Stimulated activated CD4-positive, alpha-beta T cell treated with anti-CD3 and anti-CD28 coated beads, Interleukin-15, amount 100 ng/mL, for 1 hour (primary cell): ENCODE measurements at places on chromosomes 12 and 14.

DNA sequence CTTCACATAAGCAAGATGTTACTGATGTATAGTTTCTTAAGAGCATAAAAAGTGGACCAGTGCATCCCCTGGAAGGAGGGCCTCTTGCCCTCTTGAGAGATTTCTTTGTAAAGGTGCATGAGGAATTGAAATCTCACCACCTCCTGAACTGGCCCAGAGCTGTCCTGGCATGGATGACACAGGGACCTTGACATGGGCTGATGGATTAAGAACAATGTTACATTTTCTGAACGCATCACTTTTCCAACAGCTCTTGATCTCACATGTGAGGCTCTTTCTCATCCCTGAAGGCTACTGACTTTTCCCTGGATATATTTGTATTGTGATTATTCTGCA is 360.4 kb downstream of the RGS6 start:
- DNase-seq: no peak

DNA sequence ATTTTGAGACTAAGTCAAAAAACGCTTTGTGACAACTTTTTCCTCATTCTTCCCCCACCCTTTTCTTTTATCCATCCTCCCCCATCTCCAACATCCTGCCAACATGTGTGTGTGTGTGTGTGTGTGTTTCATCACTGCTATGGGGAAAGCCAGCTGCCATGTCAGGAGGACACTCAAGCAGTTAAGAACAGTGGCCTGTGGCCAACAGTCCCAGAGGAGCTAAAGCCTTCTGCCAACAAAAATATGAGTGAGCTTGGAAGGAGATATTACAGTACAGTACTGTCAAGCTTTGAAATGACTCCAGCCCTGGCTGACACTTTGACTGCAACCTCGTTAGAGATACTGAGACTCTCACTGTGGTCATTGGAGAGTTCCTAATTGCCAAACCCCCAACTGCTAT is 5.0 kb upstream of the CSRP2 start:
- no peak for DNase-seq

- peak; percentile 40 for DNase-seq
Observed at GRCh38 chr14:104795781-104796686, 486 bp upstream of the AKT1 start.

DNA sequence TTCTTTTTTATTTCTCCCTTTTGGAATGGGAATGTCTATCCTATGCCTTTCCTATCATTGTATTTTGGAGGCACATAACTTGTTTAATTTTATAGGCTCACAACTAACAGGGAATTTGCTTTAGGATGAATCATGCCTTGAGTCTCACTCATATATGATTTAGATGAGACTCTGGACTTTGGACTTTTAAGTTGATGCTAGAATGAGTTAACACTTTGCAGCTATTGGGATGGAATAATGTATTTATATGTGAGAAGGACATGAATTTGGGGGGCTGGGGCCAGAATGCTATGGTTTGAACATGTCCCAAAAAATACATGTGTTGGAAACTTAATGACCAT is 365.3 kb downstream of the ZFP36L1 start:
- no peak for DNase-seq

DNA sequence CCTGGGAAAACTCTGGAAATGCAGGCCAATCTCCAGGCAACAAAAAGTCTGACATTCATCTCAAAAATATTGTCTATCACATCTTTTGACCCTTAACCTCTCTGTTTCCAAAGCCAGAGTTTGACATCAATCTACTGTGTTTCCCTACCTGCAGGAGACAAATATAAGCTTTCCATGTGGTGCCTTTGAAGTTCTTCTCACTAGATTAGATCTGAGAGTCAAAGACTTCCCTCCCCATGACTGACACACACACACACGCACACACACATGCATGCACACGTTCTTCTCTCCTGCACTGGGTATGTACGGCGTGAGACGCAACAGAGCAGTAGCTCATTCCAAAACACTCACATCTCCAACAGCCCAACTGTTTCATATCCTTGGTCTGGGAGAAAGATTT is 8.1 kb upstream of the ITPR2 start:
- DNase-seq: no peak

DNA sequence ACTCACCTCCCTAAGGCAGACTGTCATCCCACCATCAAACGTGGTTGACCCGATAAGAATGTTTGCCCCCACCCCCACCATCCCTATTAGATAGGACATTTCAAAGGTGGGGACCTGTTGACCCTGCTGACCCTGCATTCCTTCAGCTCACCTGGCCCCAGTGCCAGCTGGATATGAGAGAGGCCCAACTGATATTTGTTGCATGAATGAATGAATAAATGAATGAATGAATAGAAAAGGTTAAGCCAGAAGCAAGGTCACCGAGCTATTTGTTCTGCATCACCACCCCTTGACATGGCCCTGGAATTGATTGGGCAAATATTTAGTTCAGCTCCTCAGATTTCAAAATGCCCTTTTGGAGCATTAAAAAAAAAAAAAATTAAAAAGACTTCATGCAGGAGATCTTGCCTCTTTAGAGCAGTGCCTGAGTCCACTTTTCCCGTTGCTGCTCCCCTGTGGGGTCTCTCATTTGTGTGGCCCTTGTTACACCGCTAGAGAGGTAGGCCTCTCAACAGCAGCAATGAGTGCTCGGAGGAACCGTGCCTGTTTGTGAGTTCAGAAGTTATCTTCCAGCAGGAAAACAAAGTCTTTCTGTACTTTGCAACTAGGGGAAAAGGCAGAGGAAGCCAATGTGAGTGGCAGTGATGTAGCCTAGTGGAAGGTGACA is 8.5 kb upstream of the SERPINA5 start:
- no peak for DNase-seq

- no peak for DNase-seq
Observed at GRCh38 chr12:94670075-94670474, 19.7 kb upstream of the TMCC3 start.

GRCh38 chr12:122067966-122068365 is 10.6 kb upstream of the MLXIP start:
- DNase-seq: no peak

DNA sequence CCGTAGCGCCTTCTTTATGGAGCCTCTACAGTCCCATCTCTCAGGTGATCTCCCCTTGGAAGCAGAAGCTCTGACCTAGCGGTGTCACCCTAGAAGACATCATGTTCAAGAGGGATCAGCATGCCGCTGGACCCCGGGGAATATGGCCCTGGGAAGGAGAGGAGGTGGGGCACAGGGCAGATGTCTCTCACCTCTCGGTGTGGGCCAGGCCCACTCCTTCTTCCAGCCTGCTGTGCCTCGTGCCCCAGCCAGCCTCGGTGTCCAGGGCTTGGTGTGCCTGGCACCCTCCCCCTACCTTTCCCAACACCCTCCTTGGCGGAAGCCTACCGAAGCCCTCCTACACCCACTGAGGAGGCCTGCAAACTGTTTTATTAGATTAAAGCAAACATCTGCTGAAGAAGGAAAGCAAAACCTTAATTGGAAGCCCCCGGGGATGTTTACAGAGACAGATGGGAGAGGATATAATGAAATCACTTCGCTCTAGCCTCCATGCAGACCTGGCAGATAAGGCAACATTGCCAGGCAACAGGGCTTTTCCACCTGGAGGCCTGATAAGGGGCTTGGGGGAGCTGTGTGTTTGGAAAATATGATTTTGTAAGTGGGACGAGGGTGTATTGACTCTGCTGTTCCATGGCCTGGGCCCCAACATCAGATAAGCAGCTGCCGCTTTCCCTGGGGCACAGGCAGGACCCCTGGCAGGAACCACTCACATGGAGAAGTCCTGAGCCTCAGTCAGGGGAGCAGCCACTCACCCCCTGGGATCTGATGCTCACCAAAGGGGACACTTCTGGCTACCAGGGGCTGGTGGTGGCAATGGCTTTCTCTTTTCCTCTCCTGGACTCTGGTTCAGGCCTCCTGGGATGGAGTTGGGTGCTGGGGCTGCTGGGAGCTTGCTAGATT is 5.7 kb upstream of the CHGA start:
- DNase-seq: no peak

DNA sequence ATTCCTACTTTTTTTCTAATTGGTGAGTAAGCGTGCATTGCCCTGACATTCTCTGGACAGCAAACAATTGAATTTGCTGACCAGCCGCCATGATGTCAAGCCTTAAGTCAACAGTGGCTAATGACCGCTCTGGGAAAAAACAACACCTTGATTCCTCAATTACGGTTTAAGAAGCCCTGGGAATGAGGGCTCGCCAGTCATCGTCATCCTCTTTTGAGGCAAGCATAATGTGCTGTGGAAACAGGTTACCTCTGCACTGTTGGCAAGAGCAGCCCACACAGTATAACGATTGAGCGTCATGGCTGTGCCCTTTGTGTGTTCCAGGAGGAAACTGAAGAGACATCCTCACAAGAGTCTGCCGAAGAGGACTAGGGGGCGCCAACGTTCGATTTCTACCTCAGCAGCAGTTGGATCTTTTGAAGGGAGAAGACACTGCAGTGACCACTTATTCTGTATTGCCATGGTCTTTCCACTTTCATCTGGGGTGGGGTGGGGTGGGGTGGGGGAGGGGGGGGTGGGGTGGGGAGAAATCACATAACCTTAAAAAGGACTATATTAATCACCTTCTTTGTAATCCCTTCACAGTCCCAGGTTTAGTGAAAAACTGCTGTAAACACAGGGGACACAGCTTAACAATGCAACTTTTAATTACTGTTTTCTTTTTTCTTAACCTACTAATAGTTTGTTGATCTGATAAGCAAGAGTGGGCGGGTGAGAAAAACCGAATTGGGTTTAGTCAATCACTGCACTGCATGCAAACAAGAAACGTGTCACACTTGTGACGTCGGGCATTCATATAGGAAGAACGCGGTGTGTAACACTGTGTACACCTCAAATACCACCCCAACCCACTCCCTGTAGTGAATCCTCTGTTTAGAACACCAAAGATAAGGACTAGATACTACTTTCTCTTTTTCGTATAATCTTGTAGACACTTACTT is 138.9 kb downstream of the HMGA2 start:
- DNase-seq: no peak

DNA sequence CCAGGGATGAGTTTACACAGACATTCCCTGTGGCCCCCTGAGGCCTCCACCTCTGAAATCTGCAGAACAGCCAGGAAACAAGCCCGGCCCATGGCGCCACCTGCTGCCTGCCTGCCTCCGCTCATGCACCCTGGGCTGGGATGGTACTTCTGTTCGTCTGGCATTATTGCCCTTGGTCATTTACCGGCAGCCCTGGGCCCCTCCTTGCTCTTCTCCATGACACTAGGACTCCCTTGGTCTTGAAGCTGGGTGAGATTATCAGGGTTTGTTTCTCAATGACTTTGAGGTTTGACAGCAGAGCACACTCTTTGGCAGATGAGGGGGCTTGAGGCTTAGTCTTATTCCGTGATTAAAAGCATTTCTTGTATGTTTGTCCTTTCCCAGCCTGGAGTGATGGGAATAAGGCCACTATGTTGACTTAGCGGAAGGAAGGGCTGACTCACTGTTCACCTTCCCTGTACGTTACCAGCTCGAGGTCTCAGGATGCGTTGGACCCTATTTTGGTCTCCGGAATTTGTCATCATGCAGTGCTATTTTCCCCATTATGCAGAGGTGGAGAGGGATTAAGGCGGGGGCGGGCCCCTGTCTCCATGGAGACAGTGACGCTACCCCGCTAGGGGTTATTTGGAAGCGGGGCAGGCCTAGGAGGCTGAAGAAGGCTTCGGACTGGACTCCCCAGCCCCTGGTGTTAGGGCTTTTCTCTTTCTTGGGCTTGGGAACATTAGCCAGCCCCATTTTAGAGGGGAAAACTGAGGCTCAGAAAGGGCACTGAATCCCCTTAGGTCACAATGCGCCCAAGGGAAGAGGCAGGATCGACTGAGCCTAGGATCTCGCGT is 706 bp upstream of the PEX5 start:
- peak; percentile 31 for DNase-seq

DNA sequence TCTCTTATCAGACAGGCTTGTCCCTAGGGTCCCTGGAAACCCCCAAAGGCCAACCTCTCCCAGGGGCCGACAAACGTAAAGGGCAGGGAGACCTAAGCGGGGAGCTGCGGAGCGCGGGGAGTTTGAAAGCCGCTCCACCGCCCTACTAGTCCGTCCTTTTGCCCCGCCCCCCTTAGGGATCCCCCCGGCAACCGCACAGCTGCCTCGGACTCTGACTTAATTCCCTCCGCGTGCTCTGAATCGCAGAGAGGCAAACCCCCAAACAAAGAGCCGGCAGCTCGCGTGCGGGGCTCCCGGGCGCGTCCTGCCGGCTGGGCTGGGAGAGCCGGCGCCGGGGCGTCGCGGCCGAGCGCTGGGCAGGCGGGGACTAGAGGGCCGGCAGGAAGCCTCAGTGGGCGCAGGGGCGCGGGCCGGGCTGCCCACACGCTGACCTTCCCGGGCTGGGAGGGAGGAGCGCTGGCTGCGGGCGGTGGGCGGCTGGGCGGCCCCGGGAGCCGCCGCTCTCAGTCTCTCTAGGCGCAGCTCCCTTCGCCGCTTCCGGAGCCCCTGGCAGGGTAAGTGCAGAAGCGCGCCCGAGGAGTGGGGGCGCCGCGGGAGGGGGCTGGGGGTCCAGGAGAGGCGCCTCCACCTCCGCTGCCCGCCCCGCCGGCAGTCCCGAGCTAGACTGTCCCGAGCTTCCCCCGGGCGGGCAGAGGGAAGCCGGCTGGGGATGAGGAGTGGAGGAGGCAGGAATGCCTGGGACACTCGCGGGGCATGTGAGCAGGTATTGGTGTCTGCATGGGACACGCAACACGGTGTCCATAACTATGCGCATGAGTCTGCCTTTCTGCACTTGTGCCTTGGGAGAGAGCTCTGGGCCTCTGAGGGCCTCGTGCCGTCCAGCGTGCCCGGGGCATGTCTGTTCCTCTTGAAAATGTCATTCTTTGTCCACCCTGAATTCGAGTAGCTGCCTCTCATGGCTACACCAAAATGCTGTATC is at the start of gene TSPAN11:
Gene TSPAN11, plus strand, starts transcription at position 506 of the 979 bp plus-strand sequence. CDS start 27,244 bp downstream, outside the sequence.
- no peak for DNase-seq

- peak; percentile 87 for DNase-seq
Observed at GRCh38 chr12:46370792-46371717, 1.5 kb downstream of the SLC38A2 start.

DNA sequence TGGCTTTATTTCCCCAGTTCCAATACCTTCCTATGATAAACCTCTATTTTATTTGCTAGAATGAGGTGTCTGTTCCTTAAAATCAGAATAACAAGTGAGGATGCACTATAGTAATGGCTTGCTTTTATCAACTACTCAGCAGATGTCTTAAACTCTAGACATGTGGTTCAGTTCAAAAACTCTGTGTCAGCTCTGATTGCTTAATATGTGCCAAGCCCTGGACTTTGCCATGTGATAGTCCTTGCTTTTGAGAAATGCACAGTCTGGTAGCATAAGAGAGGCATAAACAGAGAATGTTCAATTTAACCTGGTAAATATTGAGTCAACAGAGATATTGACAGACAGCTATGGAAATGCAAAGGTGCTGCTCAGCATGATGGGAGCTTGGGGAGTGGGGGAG is 254.8 kb downstream of the PDZRN4 start:
- no peak for DNase-seq

- no peak for DNase-seq
Observed at GRCh38 chr12:113844495-113845210, 121.5 kb downstream of the RBM19 start.

GRCh38 chr14:50946234-50946935 is 2.1 kb upstream of the PYGL start:
- no peak for DNase-seq

GRCh38 chr12:11748903-11749302 is 99.4 kb downstream of the ETV6 start:
- DNase-seq: no peak

GRCh38 chr12:48510111-48510510 is 15.3 kb upstream of the OR8S1 start:
- DNase-seq: no peak
